Stimulated activated CD8-positive, alpha-beta memory T cell treated with anti-CD3 and anti-CD28 coated beads, Interleukin-15, amount 100 ng/mL, for 48 hours (primary cell): ENCODE measurements at places on chromosomes 11 and 22.

DNA sequence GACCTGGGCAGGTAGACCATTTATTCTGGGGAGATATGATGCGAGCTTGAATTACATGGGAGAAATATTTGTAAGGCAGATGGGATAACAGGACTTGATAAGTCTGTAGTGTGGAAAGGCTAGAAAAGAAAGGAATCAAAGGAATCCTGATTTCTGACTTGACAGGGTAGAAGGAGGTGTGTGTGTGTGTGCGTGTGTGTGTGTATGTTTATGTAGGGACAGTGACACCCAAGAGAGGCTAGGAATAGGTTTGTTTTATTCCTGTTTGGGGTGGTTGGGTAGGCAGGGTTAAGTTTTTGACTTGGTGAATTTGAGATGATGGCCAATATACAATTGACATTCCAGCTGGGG lies 390 bp upstream of the HTATIP2 start:
- no peak for DNase-seq

DNA sequence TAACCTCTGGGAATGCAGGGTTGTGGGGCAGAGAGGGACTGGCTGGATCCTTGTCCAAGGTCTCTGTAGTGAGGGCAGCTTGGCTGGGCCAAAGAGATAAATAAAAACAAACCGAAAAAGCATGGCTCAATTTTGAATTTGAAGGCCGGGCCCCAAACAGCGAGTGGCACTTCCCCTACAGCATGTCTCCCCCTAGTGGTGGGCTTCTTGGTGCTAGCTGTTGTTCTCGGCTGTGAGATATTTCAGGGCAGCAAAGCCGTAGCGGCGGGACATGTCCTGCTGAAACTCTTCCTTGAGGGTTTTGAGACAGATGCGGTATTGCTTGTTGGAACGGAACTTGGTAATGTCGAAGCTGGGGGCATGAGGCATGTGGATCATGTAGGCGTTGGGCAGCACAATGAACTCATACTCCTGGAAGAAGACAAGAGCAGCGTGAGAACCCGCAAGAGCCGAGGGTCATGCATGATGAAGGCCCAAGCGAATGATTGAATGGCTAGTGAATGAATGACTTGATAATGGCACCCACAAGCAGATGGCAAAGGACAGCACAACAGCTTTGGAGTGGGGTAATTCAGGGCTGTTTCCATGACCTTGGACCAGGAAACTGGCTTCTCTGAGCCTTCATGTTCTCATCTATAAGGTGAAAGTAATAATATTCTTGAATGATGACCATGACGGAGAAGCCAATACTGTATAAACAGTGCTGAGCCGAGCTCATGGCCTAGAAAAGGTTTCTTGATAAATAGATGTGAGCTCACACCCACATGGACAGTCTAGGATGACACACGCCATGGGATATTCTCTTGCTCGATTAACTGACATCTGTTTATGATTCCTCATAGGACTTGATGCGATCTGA lies 216.3 kb upstream of the SYN3 start:
- DNase-seq = no peak

GRCh38 chr11:127000291-127000968 lies at the start of gene KIRREL3:
Gene KIRREL3 (minus strand): TSS chr11:127000770.
- DNase-seq = no peak

DNA sequence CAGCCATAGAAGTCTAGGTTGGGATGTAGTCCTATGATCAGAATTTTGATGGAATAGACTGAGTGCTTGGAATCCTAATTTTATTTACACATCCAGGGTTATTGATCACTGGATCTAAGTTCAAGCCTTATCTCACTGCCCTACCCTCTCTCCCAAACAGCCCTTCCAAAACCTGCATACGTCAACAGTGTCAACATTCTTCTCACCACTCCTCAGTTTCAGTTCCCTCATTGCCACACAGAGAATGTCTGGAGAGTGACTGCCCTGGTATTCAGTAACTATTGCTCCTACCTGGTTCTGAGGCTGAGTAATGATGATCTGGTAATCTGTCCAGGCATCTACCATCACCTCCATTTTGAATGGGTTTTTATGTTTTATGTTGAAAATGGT lies 60.0 kb downstream of the GLYATL1 start:
- no peak for DNase-seq

- no peak for DNase-seq
These were observed 63.9 kb downstream of the GAS2 start for GRCh38 chr11:22730319-22730718.

DNA sequence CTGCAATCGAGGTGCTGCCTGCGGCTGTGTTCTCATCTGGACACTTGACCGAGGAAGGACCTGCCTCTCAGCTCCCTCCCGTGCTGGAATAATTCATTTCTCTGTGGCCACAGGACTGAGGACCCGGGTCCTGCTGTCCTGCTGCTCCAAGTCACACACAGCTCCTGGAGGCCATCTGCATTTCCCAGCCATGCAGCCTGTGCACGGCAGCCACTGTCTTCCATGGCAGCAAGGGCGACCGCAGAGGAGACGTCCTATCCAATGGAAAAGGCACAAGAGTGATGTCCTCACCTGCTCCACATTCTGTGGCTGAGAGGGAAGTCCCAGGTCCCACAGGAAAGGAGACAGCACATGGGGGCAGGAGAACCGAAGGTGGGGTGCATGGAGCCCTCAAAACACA lies 495.8 kb downstream of the BRD1 start:
- no peak for DNase-seq

GRCh38 chr22:37484480-37485394 lies 1.4 kb downstream of the MFNG start:
- peak; percentile 79 for DNase-seq

DNA sequence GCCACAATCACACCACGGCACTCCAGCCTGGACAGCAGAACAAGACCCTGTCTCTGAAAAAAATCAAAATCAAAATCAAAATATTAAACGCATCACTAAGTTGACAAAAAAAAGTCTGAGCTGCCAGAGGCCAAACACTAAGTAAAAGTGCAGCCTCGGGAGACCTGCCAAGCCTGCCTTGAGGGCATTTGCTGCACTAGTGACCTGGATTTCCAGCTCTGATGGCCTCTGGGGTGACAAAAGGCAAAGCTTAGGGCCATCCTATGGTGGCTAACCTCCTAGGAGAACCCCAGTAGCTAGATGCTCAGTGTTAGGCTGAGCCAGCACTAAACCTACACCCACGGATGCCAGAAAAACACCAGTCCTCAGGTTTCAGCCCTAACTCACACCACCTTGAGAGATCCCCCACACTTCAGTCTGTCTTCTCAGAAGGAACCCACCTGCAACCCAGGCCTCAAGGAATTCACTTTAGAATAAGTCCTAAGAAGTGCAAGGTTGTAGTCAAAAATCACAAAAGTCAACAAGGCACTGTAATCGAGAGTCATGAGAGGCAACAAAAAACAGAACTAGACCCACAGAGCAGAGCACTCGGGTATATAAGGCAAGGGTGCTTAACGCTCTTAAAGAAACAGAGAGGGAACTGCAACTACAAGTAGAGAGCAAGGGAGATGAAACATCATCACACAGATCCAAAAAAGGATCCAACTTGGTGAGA lies 28.6 kb downstream of the GNB1L start:
- DNase-seq = no peak

GRCh38 chr22:21650823-21651520 lies 8.9 kb downstream of the SDF2L1 start:
- DNase-seq = no peak

GRCh38 chr22:45636683-45637082 lies 35.0 kb upstream of the ATXN10 start:
- no peak for DNase-seq

GRCh38 chr11:122187373-122188165 lies 71.6 kb upstream of the BLID start:
- no peak for DNase-seq

GRCh38 chr11:76592961-76593360 lies 77.6 kb downstream of the LRRC32 start:
- DNase-seq = no peak

DNA sequence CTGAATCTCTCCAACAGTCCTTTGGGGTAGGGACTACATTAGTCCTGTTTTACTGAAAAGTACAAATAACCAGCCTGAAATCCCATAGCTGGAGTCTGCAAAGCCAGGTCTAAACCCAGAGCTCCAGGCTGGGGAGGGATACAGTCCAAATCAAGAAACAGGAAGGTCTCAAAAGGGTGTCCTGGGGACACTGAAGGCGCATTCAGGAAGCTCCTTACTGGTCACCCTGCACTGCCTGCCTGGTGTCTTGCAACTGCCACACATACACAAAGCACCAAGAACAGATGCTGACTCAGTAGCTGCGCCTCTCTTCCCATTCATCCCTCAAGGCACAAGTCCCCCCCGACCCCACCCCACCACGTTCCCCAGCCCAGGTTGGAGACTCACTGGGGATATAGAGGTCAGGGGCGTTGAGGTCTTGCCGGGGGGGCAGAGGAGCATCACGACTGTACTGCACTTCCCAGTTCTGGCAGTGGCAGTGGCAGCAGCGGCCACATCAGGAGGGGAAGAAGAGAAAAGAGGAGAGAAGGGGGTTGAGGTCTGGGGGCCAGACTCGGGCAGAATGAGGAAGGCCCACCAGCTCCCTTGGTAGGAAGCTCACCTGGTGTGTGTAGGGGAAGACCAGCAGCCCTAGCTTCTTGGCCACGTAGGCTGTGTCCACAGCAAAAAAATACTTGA lies 1.6 kb downstream of the YIF1A start:
- no peak for DNase-seq

DNA sequence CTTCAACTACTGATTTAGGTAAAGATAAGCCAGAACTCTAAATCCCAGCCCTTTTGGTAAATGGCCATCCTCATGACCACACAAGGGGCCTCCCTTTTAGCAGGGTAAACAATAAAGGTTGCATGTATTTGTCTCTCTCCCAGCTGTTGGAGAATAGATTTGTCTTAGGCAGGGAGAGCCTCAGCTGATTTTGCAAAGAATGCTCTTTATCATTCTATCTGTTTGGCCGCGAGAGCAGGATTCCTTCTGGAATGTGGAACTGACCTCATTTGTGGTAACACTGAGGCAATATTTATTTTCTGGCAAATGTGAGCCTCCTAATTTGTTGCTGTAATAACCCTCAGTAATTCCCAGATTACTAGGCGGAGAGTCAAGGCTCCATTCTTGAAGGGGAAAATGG lies 15.3 kb downstream of the PTS start:
- DNase-seq = no peak

- no peak for DNase-seq
These were observed 55.9 kb downstream of the PPP6R2 start for GRCh38 chr22:50398831-50399648.

- DNase-seq = no peak
These were observed 28.1 kb upstream of the OLFML1 start for GRCh38 chr11:7457211-7457610.

- DNase-seq = no peak
These were observed 4.7 kb downstream of the RIBC2 start for GRCh38 chr22:45418056-45418769.

- no peak for DNase-seq
These were observed 587 bp upstream of the VPS51 start for GRCh38 chr11:65095427-65095826.

DNA sequence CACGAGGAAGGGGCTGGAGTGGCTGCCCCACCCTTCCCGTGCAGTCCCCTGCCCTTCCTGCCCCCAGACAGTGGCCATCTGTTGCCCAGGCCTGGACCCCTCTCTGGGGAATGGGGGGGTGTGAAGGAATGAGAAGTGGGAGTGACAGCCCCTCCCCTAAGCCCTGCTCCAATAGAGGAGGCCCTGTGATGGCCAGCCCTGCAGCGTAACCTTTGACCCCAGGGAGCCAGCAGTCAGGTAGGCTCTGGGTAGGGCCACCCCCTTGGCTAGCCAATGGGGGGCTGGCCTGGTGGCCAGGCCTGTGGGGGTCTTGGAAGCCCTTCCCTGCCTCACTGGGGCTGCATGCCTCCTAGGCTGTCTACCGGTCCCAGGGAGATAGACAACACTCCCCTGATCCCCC lies 6.6 kb downstream of the FLRT1 start:
- no peak for DNase-seq

DNA sequence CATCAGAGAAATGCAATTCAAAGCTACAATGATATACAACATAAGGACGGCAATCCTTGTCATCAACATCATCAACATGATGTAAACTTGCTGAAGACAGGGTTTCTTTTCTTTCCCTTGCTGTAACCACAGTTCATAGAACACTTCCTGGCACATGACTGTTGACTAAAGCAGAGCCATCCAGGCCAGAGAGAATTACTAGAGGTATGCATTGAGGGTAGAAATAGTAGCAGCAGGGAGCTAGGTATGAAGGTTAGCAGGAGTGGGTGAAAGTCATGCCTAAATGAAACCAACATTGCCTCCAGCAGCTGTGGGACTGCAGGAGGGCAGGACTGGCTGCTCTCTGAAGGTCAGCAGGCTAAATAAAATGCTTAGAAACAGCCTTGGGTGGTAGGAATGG lies 103.7 kb downstream of the LRRC32 start:
- no peak for DNase-seq

GRCh38 chr11:118263695-118264568 lies at the start of gene MPZL2:
Gene MPZL2 (minus strand): TSS chr11:118264297. CDS start chr11:118264153, 144 bp downstream.
- no peak for DNase-seq

DNA sequence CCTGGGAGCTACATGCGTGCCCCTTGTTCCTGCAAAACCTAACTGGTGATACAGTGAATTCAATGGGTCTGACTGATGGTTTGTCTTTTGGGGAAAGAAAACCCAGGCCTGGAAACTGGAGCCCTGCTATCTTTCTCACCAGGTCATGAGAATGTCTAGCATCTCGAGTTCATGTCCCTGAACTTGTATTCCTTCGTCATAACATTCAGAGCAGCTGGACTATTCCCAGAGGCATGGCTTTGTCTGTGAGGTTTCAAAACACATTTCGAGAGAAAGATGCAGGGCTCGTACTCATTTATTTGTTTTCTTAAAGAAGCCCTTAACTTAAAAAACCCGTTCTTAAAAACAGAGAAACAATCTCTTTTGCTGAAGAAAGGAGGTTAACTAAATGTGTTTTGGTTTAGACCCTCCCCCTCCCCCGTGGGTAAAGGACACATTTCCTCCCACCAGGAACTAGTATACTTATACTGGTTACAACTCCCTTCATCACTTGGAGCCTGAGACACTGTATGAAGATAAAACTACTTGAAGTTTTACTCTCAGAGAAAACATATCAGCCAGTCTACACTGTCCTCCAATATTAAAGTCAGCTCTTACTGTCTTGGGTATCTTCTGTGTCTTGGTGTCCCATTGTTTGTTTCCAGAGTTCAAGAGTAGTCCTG lies 43.2 kb downstream of the ME3 start:
- DNase-seq = no peak

DNA sequence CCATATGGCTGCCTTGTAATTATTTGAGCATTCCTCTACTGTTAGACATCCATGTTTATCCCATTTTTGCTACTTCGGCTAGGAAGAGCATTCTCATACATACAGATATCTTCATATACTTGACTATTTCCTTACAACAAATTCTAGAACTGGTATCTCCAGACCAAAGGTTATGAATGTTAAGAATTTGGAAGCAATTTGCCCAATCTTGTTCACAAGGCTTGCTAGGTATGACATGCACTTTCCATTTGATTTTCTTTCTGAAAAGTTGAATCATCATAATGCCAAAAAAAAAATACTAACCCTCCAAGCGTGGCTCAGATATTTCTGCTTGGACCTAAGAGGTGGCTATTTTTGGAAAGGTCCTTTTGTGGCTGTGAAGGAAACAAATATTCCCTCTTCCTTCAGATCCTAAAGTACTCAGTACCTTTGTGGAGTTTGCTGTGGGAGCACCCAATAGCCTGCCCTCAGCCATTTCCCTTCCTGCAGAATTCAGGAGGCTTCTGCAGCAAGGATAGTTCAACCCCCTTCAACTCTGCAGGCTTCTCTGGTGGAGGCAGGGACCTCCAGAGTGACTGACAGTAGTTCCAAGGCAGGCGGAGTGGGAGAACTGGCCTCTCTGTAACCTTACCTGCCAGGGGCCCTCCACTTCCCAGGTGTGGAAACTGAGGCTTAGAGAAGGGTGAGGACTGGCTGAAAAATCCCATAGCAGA lies 22.0 kb upstream of the CPT1A start:
- no peak for DNase-seq
